ENCODE measurements at places on chromosomes 7 and 10. TPM values are rescaled to one million over a fixed set of nuclear protein-coding genes. Genes with fewer than 3 reads are reported as not detected.

GRCh38 chr10:49518982-49519578 is 19.8 kb downstream of the ERCC6 start:
- H3K27ac ChIP-seq, result no peak overlapping the region
- H3K4me3 ChIP-seq, result no peak overlapping the region
- DNase-seq, result no peak
- H3K4me1 ChIP-seq, result no peaks in the 10 kb centered on the region

Gene CYP17A1
- total RNA-seq, result not detected

DNA sequence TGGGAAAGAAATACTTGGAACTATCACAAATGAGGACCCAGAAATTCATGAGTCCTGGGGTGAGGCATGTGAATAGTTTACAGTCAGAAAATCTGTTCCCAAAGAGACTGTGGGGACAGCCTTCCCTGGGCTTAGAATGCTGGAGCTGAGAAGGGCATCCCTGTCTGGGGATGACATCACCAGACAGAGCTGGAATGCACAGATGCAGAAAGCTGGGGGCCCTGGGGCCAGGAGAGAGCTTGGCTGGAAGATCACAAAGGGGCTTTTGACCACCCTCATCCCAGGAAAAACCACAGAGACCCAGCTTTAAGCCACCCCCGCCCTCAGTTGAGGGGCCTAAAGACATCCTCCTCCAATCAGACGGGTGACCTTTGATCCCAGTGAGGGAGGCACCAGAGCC is 264.5 kb downstream of the PLXNA4 start:
- H3K36me3 ChIP-seq, result no peaks in the 10 kb centered on the region
- DNase-seq, result no peak
- no peaks in the 10 kb centered on the region for H3K4me1 ChIP-seq
- H3K27ac ChIP-seq, result no peak overlapping the region

DNA sequence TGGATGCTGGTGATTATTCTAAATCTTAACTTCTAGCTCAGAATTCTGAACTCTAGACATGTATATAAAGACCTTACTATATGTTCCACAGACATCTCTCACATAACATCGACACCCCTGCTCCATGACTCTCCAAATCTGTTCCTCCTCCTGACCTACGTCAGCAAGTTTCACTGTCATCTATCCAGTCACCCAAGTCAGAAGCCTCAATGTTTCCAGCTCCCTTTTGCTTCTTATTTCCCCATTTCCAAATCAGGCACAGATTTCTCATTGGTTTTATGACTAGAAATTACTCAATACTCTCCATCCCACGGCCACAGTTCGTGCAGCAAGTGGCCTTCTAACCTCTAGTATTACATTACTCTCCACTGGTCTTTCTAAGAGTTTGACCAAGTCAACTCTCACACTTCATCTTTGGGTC is 28.5 kb downstream of the EPC1 start:
- 0 out of 2 replicates have a peak, but pooled peaks cover 11% of the 10 kb centered on the region for H3K36me3 ChIP-seq
- H3K27ac ChIP-seq, result no peak overlapping the region
- H3K27me3 ChIP-seq, result no peaks in the 10 kb centered on the region
- H3K4me3 ChIP-seq, result no peak overlapping the region

Gene SLC29A4
- total RNA-seq, result 8.7 TPM

- no peak for DNase-seq
- no peak overlapping the region for H3K4me3 ChIP-seq
- no peak overlapping the region for H3K27ac ChIP-seq
- no peaks in the 10 kb centered on the region for H3K4me1 ChIP-seq
These were observed 85.3 kb upstream of the CARD11 start for GRCh38 chr7:3128857-3129490.

Data from SJSA1 (cell line).